ENCODE measurements at places on chromosomes 2 and 18.

- DNase-seq: peak; percentile 12
Observed at GRCh38 chr2:137435162-137435561, 529.1 kb upstream of the HNMT start.

- DNase-seq: no peak
Observed at GRCh38 chr2:240365971-240366471, 69.4 kb upstream of the GPC1 start.

GRCh38 chr2:55045780-55046179, 4.5 kb downstream of the RTN4 start:
- no peak for DNase-seq

DNA sequence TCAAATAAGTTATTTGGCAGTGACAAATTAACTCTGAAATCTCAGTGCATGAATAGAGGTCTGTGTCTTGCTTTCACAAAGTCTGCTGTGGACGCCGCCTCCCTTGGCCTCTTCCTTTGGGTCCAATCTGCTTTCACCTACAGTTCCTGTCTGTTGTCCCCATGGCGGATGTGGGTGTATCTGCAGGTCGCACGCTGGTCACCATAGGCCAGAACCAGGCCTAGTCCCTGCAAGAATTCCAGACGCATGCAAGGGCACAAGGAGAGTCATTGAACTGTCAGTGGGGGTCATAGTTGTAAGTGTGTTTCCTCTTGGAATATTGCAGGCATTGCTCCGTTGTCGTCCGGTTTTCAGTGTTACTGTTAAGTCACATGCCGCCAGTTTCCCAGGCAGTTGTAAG, 7.4 kb downstream of the SOCS6 start:
- DNase-seq: no peak

All from fibroblast of villous mesenchyme (primary cell).